NCI-H69 (cell line): ENCODE measurements at places on chromosomes 1 and 21.

DNA sequence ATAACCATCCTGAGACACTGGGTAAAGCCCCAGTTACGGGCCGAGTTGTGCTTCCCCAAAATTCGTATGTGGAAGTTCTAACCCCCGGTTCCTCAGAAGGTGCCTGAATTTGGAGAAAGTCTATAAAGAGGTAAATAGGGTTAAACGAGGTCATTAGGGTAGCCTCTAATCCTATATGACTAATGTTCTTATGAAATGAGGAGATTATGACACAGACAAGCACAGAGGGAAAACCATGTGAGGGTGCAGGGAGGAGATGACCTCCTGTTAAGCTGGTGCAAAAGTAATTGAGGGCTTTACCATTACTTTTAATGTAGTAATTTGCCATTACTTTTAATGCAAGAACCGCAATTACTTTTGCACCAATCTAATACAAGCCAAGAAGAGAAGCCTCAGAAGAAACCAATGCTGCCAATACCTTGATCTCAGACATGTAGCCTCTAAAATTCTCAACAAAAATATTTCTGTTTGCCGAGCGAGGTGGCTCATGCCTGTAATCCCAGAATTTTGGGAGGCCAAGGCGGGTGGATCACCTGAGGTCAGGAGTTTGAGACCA lies 260.8 kb downstream of the GPATCH2 start:
- DNase-seq: no peak

GRCh38 chr1:241213139-241213538 lies 143.9 kb downstream of the RGS7 start:
- no peak for DNase-seq

DNA sequence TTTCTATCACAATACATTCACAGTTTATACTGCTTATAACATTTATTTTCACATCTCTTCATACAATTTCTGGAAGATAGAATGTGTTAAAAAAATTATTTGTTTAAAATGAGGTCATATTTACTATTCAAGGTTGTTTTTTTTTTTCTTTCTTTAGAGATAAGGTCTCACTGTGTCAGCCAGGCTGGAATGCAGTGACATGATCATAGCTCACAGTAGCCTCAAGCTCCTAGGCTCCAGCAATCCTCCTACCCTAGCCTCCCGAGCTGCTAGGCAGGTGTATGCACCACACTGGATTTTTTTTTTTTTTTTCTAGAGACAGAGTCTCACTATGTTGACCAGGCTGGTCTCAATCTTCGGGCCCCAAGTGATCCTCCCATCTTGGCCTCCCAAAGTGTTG lies 19.0 kb upstream of the RNF11 start:
- DNase-seq: no peak

DNA sequence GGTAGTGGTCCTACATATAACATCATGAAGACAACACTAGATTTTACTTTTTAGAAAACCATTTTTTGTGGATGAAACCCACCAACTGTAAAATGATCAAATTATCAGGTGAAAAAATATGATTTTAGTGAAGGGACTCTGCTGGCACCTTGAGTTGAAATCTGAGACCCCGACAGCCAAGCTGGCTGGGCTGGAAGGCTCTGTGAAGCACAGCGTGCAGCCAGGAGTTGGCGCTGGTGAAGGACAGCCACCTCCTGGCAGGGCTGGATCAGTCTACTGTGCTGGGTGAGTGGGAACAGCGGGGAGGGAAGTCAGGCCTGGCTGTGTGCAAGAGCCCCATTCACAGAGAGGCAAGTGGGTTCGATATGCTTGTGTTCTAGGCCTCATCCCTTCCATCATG lies 47.9 kb downstream of the DDAH1 start:
- no peak for DNase-seq

DNA sequence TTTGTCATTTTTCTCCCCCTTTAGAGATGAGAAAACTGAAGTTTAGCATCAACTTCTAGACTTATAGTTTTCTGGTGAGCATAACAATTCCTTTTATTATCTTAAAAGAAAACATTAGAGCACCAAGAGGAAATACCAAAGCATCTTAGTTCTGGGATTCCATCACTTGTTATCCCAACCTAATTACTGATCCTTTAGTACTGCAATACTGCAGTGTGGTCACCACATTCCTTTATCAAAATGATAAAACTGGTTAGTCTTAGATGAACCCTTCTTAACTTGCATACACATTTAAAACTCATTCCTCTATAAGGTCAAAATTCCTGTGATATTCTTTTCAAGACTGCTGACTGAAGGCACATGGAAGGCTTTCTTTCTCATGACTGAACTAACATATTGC lies 23.1 kb downstream of the SOD1 start:
- DNase-seq: no peak

DNA sequence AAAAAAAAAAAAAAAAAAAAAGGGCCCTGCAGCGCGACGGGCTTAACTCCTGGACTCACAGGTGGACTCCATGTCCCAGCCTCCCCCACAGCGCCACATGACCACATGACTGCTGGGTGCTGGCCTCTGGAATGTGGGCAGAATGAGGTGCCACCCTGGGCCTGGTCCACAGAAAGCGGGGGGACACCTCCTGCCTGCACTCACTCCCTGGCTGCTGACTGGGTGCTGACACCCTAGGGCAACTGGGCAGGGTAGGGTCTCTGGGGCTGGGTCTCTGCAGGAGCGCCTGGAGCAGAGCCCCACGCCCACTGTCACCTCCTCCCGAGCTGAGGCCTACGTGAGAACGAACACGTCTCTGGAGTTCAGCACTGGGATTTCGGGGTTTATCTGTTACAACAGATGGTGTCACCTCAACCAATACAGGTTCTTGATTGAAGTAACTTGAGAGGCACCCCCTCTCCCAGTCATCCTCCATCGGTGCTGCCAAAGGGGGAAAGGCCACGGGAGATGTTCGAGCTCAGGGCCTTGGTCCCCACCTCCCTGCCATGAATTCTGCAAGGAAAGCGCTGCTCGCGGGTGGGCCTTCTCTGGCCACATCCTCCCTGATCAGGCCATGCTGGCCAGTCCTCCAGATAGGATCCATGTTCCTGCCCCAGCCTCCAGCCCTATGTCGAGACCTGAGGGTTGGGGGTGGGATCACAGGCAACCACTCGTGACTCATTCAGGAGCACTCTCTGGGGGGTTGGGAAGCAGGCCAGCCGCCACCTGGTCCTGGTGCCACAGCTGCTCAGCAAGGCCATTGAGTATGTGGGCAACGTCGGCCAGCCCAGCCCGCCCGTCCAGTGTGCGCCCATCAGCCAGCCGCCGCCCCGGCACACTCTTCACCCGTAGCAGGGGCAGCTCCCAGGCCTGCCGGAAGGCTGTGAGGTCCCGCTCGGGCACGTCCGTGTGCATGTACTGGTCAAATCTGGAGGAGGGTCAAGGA lies 5.4 kb downstream of the CPLANE2 start:
- no peak for DNase-seq

DNA sequence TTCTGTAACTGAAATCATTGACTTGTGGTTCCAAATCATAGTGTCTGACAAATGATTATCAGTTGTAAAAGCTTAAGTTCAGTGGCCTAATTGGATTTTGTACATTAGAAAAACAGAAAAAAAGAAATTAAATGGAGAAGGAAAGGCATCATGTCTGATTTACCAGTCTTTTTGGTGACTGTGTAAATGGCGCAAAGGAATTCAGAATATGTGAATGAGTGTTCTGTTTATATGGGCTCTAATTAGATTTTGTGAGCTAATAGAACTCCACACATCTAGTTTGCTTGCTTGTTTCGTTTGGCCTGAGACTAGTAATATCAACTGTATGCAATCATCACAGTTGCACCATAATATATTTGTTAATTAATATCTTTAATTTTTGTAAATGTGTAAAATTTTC lies 151.7 kb downstream of the PLA2G4A start:
- DNase-seq: no peak

GRCh38 chr1:118461154-118461553 lies 276.1 kb upstream of the SPAG17 start:
- no peak for DNase-seq

DNA sequence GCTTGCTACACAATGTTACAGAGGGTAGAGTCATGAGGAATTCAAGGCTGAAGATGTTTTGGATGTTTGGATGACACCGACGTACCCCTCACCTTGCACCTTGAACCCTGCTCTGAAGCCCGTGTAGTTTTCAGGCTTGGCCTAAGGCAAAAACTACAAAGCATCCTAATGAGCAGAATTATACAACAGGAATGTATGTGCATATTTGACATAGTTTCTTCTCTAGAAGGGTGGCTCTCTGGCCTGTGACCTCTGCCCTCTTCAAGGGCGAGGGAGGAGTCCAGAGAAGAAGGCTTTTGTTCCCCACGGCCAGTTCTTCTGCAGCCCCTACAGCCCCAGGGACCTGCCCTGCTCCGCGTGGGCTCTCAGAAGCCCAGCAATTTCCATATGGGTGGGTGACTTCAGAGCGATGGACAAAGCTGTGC lies 43.3 kb downstream of the L1TD1 start:
- no peak for DNase-seq

GRCh38 chr1:113118266-113118665 lies 45.3 kb downstream of the LRIG2 start:
- DNase-seq: no peak

- DNase-seq: no peak
Measured at GRCh38 chr1:223750730-223751570, 38.6 kb downstream of the CAPN2 start.

DNA sequence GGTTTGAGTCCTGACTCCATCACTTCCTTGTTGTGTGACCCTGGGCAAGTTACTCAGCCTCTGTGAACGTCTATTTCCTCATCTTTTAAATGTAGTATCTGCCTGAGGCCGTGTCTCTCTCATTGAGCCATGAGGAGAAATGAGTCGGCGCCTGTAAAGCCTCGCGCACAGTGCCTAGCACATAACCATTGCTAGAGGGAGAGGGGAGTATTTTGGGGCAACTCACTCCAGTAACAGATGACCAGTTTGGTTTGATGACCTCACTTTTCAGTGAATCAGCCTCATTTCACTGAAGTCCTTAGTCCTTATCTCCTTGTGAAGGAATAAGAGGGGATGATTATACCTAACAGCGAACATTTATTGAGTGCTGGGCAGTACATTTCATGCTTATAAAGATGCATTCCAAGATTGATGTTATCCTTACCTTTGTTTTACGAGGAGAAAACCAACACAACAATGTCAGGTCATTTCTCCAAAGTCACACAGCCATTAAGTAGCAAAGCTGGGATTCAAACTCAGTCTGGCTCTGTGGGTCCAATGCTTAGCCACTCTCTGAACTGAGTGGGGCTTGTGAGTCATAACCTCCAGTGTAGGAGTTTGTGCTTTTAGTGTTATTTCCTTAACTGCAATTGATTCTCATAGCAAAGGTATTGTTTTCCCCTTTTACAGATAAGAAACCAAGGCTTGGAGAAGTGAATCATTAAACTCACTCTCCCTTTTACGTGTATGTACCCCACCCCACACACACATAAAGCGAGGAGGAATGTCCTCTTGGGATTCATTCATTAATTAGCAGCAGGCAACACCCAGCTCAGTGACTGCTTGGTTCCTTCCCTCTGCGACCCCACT lies 25.9 kb downstream of the KCNC4 start:
- DNase-seq: peak; percentile 60

GRCh38 chr1:66435541-66435940 lies 98.4 kb upstream of the SGIP1 start:
- DNase-seq: no peak

DNA sequence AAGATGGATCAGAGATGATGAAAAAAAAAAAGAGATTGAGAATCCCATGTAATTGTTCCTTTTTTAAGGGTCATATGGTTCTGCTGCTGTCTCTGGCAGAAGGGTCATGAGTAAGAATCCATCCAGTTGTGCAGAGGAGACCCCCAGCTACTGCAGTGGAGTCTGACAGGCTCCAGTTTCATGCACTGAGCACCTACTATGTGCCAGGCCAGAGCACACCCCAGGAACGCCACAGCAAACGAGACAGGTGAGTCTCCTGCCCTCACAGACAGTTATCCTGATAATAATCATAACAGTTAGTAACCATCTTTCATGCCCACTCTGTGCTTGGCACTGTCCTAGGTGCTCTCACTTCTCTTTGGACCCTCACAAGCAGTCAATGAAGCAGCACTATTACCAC lies 420.0 kb downstream of the MATN1 start:
- no peak for DNase-seq

DNA sequence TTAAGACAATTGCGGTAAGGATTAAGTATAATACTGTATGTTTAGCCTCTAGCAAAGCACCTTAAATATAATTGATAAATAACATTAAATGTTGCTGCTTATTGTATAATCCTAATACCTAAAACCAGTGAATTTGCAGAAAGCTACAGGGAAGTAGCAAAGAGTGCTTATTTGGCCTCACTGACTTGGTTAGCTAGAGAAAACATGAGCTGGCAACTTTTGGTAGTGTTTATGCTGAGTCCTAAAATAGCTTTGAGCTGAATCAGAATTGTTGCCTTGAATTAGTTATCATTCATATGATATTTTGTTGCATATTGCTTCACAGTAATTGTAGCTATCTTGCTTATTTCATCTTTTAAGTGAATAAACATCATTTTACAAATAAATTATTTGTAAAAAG lies 3.5 kb downstream of the TRIM67 start:
- no peak for DNase-seq

GRCh38 chr21:23858878-23859277 lies 1748.4 kb downstream of the MRPL39 start:
- DNase-seq: peak; percentile 55

GRCh38 chr21:15366555-15366954 lies 301.8 kb upstream of the NRIP1 start:
- DNase-seq: no peak

GRCh38 chr1:235181561-235182245 lies 20.7 kb upstream of the RBM34 start:
- DNase-seq: no peak

- DNase-seq: no peak
Measured at GRCh38 chr1:97094247-97094972, 372.8 kb downstream of the PTBP2 start.

DNA sequence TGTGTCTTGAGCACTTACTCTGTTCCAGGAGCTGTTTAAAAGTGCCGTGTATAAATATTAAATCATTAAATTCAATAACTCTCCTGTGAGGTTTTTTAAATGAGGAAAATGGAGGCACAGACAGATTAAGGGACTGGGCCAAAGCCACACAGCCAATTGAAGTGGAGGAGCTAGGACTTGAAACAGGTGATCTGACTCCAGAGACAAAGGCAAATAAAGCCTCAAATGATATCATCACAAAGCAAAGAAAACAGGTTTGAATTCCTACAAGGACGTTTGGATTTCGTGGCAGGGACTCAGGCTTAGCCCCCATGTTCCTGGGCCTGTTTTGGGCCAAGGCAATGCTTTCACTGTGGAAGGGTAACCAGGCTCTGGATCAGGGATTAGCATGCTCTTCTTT lies 45.2 kb upstream of the DMBX1 start:
- DNase-seq: no peak

- DNase-seq: no peak
Measured at GRCh38 chr1:193270996-193271395, 84.6 kb upstream of the B3GALT2 start.

DNA sequence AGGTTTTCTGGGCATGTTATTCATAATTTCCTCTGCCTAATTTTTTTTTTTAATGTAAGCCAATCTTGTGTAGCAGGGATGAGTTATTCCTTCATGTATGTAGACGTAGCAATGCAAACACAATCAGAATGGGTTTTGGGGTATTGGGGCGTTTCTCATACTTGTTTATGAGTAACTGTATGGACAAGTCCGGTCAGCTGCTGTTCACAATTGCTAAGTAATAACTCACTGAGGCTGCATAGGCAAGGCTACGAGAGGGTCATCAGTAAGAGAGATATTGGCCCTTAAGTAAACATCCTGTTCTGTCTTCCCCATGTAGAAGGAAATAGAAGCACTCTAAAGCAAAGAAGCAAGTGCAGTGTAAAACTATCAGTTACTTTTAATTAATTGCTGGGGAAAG lies 9.5 kb upstream of the TARS2 start:
- DNase-seq: peak; percentile 34

- DNase-seq: no peak
Measured at GRCh38 chr1:197761654-197762053, 13.6 kb downstream of the DENND1B start.

GRCh38 chr1:178923512-178923911 lies 52.6 kb upstream of the ANGPTL1 start:
- no peak for DNase-seq
